CD4-positive, alpha-beta T cell treated with Interleukin-17A for 4 hours (primary cell): ENCODE measurements at places on chromosomes 5 and 9.

DNA sequence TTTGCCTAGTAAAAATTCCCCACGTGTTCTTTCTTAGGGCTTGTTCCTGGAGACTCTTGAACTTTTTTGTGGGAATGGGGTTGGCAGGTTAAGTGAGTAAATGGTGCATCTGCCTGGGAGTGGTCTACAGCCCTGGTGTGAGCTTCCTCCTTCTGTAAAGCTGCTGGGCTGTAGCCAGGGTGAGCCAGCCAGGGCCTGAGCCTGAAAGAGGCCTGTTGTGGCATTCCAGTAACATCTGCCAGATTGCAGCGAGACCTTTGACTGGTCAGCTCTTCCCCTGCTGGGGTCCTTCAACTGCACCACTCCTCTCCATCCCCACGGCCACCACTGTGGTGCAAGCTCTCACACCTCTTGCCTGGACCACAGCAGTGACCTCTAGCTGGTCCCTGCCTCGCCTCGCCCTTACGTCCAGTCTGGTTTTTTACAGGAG lies 47.5 kb downstream of the SLC22A5 start:
- DNase-seq = no peak

GRCh38 chr5:66675406-66675805 lies 79.2 kb downstream of the MAST4 start:
- DNase-seq = no peak

DNA sequence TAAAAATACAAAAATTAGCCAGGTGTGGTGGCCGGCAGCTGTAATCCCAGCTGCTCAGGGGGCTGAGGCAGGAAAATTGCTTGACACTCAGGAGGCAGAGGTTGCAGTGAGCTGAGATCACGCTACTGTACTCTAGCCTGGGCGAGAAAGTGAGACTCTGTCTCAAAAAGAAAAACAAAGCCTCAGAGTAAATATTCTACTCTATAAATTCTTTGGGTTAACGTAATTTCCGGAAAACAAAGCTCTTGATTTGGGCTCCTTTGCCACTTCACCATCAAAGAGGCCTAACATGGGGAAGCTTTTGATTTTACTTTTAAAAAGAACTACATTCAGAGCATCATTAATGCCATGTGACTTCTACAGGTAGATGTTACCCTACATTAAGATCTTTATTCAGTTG lies 103.1 kb downstream of the SERINC5 start:
- DNase-seq = peak; percentile 41

DNA sequence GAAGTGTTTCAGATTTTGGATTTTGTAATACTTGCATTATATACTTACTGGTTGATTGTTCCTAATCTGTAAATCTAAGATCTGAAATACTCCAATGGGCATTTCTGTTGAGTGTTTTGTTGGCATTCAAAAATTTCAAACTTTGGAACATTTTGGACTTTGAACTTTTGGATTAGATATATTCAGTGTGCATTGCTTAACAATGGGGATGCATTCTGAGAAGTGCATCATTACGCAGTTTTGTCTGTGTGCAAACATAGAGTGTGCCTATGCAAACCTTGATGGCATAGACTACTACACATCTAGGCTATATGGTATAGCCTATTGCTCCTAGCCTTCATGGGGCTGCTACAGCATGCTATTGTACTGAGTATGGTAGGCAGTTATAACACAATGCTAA lies 325.4 kb downstream of the KDM4C start:
- DNase-seq = no peak

DNA sequence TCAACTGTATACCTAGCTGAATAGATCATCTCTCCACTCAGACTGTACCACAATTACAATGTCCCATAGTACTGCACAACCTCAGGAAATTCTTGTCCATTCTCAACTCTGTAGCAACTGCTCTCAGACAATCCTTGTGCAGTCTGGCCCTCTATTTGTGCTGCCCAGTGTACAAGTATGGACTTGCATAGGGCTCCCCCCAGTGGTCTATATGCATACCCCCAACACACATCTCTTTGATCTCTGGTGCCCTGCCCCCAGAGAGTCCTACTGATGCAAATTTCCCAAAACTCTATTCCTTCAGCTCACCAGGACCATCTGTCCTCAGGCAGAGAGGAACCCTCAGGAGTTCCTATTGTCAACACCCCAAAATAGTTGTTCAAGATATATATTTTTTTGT lies 205.3 kb downstream of the SLCO4C1 start:
- no peak for DNase-seq

- no peak for DNase-seq
These were observed 42.1 kb downstream of the TMOD1 start for GRCh38 chr9:97543561-97543960.

GRCh38 chr5:98364549-98364948 lies 408.9 kb upstream of the RGMB start:
- no peak for DNase-seq

GRCh38 chr5:170552621-170553115 lies 48.8 kb downstream of the KCNIP1 start:
- DNase-seq = no peak

DNA sequence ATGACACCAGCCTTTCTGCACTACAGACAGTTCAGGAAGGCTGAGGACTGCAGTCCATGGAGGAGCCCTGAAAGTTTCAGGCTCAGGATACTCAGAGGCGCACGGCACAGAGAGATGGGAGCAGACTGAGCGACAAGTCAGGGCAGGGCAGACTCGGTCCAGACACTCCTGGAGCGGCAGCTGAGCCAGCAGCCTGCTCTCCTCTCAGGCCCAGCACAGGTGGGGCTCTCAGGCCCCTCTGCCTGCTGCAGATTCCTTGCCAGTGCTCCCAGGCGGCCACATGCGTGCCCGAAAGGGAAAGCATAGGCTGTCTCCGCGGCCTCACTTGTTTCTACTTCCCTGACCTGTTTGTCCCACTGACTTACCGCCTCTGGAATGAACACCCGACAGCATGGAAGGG lies 228.3 kb downstream of the IRX2 start:
- no peak for DNase-seq

GRCh38 chr9:30244877-30245276 lies 2139.6 kb upstream of the ACO1 start:
- no peak for DNase-seq

DNA sequence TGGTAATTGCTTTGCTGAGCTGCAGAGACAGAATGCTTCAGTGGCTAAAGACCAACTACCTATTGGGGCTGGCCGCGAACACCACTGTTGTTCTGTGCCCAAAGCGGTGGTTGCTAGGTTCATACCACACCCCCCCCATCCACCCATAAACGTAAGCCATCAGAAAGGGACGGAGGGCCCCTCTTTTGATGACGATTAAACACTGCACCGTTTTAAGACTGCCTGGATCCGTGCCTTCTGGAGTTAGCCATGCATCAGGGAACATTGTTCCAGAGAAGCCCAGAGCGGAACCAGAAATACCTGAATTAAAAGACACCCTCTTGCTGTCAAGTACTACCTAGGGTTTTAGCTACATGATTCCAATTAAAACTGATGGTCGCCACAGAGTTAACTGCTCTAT lies 369.1 kb upstream of the DAP start:
- DNase-seq = no peak

DNA sequence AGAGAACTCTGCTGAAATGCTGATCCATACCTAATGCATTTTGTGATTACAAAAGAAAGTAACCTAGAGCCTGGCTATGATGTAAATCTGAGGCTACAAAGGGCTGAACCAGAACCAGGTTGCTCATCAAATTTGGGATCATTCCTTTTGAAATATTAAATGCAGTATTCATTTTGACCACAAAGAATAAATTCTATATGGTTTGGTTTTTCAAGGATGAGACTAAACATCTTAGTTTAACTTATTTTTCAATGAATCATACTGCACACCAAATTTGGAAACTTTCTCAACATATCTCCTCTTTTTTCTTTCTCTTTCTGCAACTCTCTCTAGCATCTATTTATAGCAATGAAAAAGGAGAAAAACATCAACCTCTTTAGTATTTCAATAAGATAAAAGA lies 46.5 kb downstream of the CEMIP2 start:
- no peak for DNase-seq

DNA sequence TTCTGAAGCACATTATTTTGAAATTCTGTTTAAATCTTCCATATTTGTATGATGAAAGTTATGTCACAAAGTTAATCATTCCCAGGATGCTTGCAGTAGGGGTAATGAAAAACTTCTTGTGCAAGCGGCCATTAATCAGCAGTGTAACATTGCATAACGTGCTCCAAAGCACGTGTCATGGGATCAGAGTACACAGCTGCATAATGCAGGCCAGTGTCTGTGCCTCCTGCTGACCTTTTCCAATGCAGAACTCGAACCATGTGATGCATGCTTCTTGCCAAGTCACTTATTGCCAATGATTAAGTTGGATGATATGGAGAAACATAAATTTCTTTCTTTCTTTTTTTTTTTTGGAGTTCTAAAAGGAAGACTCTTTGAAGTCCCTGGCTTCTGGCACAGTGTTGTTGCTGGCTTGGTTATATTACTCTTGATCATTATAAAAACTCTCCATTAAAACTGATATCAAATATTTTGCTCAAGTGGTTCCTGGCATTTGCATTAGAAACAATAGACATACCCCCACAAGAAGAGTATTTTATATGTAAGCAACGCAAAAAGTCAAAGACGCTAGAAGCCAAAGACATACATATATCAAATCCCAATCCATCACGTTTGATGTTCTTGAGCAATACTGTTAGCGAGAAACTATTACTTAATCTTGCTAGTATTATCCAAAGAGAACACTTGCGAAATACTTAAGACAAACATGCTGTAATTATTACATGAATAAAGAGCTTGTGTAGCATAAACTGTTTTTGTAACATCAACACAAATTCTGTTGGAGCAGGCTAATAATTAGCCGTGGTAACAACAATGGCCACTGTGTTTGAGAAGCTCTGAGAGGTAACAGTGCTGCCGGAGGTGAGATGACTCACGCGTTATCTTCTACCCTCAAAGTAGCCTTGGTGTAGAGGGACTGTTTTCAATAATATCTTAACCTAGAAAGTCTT lies 164.2 kb downstream of the AUH start:
- DNase-seq = no peak

GRCh38 chr5:55903121-55903701 lies 52.1 kb downstream of the IL31RA start:
- peak; percentile 62 for DNase-seq

DNA sequence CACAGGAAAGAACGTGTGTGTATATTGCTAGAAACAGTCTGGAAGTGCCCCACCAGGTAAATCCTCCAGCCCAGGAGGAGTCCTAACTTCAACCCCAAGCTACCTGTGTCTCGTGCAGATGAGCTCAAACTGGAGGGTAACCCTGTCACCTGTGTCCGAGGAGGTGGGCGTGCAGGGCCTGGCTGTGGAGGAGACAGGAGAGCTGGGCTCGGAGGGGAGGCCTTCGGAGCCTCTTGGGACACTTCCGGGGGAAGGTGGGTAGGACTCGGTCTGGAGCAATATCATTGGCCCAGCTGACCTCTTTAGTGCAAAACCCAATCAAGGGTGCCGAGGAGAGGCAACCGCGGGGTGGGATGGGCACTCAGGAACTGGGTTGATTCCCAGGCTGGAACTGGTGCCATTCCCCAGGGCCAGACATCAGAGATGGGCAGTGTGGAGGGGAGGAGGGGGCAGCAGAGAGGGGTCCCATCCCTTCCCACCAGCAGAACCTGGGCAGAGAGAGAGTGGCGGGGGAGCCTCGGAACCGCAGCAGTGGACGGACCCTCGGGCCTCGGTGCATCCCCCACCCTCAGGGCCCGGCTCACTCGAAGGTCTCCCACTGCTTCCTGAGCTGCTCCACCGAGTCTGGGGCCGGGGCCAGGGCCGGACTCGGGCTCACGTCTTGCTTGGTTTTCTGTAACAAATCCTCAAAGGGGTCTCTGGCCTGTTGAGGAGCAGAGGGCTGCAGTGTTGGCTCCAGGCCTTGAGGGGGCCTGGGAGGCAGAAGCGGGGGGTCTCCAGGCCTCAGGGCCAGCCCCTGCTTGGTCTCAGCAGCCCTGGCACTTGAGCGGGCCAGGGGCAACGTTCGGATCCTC lies 25.1 kb downstream of the CRB2 start:
- no peak for DNase-seq

DNA sequence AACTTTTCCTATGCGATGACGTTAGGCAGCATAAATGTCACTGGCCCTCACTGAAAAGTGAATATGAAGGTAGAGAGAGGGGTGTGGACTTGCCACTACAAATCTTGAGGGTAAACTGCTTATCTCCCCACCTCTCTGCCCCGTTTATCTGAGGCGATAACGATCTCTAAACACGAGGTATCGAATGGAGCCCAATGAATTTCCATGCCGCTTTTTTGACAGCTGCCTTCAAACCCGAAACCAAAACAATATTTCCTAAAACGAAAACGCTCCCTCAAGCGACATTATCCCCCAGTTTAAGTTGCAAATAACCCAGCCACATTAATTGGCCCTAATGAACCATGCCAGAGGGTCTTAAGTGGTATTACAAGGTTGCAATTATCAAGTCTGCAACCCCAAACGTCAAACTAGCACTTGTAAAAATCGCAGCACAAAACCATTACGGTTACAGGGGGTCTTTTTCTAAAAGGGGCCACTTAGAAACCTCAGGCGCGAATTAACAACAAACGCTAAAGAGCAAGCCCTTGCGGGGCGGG lies 1.4 kb downstream of the NR3C1 start:
- no peak for DNase-seq

GRCh38 chr5:89315286-89316100 lies 432.5 kb upstream of the MEF2C start:
- no peak for DNase-seq

- no peak for DNase-seq
These were observed 61.4 kb upstream of the GLRX start for GRCh38 chr5:95884017-95884325.
